ENCODE measurements at places on chromosomes 3 and 15.

- DNase-seq, result no peak
Observed at GRCh38 chr3:123734527-123734902, 149.6 kb downstream of the MYLK start.

- DNase-seq, result no peak
Observed at GRCh38 chr15:30943654-30944335, 40.1 kb downstream of the FAN1 start.

- DNase-seq, result no peak
Observed at GRCh38 chr3:87425056-87425455, 148.7 kb upstream of the POU1F1 start.

GRCh38 chr15:37289109-37289765 is 188.9 kb upstream of the MEIS2 start:
- peak; percentile 8 for DNase-seq

- DNase-seq, result no peak
Observed at GRCh38 chr3:25803833-25804232, 13.9 kb downstream of the OXSM start.

DNA sequence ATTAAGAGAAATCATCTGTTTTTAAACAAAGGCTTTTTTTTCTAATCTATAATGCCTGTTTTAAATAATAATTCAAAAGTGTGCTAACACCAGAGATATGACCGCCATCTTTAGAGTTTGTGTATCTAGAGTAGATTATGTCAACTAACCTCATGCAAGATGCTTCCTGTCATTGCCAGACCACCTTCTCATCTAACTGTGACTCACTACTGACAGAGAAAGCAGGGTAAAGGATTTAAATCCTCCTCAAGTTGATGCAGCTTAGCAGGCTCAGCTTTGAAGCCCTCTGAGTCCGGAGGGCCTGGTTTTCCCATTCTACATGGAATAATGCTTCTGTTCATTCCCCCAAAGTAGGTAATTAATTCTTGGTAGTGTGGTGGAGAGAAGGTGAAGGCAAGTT is 108.5 kb downstream of the ECT2 start:
- no peak for DNase-seq

GRCh38 chr15:39407116-39407515 is 173.8 kb upstream of the THBS1 start:
- DNase-seq, result no peak

GRCh38 chr3:142646020-142646785 is 50.0 kb downstream of the PLS1 start:
- no peak for DNase-seq

DNA sequence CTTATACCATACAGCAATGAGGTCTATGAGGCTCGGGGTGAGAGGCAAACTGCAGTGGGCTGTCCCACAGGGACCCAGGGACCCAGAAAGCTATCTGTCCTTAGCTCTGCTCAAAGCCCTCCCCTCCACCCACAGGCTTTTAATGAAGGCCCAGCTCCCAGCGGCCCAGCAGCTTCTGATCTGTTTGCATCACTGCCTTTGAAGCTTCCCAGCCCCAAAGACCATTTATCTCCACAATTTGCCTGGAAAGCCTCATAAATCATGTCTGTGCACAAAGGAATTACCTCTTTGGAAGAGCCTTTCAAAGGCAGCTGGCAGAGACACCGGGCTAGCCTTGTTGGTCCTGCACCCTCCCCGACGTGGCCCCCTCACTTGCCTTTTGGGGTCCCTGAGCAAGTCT is 123.9 kb downstream of the RAB11A start:
- DNase-seq, result no peak

- no peak for DNase-seq
Observed at GRCh38 chr3:106810300-106810875, 566.9 kb upstream of the CCDC54 start.

DNA sequence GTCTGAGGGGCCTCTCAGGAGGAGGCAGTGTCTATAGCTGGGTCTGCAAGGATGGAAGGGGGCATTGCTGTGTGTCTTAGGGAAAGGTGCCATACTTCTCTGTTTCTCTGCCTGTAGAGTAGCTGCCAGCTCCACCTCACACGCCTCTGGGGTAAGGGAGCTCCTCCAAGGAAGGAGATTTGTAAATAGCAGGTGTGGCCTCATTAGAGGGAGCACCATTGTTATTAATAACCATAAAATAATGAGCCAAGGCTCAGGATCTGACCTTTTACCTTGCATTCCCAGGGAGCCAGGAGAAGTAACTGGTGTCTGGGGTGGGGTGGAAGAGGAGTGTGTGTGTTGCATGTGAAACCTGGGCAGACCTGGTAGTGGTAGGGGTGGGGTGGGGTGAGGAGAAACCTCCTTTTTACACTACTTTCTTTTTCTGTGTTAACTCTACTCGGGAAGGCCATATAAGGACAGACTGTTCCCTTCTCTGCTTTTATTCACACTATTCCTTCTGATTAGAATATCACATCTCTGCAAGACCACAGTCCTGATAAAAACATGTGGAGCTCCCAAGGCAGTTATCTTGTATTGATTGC is 2.2 kb upstream of the C15orf39 start:
- no peak for DNase-seq

- DNase-seq, result no peak
Observed at GRCh38 chr15:68031404-68031803, 22.7 kb upstream of the PIAS1 start.

GRCh38 chr3:110198717-110199587 is 861.6 kb upstream of the DPPA4 start:
- no peak for DNase-seq

DNA sequence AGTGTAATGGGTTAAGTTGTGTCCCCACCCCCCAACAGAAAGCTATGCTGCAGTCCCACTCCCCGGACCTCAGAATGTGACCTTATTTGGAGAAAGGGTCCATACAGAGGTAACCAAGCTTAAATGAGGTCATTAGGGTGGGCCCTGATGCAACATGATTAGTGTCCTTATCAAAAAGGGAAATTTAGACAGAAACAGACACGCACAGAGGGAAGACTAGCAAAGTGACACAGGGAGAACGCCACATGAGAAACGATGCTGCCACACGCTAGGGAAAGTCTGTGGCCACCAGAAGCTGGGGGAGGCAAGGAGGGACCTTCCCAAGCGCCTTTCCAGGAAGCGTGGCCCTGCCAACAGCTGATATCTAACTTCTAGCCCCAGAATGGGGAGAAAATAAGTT is 65.4 kb downstream of the RPN1 start:
- DNase-seq, result no peak

- no peak for DNase-seq
Observed at GRCh38 chr15:31259562-31260252, 66.9 kb upstream of the KLF13 start.

GRCh38 chr3:5304789-5305683 is 117.5 kb downstream of the EDEM1 start:
- peak; percentile 31 for DNase-seq

GRCh38 chr3:34882764-34883163 is 756.6 kb upstream of the ARPP21 start:
- DNase-seq, result no peak

GRCh38 chr3:69014022-69014580 is 617 bp upstream of the EOGT start:
- no peak for DNase-seq

DNA sequence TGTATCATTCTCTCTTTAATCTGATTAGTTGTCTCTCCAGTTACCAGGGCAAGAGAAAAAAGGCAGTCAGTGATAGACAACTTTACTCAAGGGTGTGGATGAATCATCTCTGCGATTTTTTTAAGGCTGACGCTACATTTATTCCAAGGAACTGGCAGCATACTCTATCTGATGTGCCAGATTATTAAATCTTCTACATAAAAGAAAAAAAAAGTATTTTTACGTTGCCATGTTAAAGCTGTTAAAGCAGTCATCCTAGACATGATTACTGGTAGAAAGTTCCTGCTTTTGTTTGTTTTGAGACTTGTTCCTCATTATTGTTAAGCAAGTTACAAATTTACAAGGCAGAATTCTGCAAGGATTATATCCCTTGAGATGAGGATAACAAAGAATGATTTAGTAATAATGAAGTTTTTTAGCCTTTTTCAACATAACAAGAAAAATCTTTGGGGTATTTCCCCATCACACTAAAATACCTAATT is 121.7 kb downstream of the CBLB start:
- no peak for DNase-seq

DNA sequence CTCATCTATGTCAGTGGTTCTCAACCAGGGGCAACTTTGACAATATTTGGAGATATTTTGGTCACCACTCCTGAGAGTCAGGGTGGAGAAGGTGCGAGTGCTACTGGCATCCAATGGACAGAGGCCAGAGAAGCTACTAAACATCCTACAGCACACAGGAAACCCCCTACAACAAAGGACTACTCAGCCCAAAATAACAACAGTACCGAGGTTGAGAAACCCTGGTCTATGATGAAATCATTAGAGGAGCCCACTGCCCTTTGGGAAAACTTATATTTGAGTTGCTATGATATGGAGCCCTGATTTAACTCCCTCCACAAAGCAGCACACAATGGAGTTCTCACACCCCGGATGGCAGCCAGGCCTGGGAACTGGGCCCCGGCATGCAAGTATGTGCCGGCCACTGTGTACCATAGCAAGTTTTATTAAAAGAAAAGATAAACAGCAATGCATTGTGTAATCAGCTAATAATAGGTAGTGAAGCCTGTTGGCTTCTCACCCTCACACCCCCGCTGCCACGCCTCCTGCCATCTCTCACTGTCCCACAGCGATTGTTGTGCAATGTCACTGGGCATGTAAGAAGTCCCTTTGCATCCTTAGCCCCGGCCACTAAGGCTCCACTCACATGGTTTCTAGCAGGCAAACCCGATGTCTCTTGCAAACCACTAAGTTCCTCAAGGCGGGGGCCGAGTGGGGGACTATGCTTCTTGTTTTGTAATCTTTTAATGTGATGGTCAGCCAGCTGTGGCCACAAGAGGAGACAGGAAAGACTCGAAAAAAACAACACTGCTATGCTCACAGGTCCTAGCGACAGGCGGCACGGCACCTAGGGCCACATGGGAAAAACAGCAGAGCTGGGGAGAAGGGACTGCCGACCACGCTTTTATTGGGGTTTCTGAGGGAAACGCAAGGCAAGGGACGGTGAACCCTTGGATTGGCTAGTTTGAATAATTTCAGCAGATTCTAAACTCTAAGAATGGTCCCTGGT is 110.0 kb downstream of the AQP9 start:
- DNase-seq, result no peak

- no peak for DNase-seq
Observed at GRCh38 chr3:181629029-181629428, 82.7 kb upstream of the SOX2 start.

DNA sequence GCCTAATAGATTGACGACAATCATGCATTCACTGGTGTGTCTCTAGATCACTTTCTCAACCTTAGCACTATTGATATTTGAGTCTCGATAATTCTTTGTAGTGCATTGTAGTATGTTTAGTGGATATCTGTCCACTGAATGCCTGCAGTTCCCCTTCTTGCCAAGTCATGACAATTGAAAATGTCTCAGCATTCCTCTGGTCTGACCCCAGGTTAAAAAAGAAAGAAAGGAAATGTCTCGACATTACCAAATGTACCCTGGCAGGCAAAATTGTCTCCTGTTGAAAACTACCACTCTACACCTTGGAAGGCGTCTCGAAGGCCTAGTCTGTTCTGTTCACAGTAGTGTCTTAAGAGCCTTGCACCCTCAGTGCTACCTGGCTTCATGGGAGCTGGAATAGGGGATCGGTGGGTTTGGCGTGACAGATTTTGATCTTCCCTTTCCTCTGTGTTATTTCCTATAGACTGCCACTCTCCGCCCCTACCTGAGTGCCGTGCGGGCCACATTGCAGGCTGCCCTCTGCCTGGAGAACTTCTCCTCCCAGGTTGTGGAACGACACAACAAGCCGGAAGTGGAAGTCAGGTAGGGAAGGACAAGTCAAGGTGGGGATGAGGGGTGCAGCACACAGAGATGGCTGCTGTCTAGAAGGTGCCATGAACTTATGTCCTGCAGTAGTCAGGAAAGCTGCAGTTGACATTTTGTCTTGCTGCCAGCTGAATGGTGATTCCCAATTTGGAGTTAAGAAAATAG is 4.5 kb downstream of the ARPC4 start:
- DNase-seq, result no peak

GRCh38 chr3:60598671-60599070 is 652.6 kb downstream of the FHIT start:
- DNase-seq, result no peak

DNA sequence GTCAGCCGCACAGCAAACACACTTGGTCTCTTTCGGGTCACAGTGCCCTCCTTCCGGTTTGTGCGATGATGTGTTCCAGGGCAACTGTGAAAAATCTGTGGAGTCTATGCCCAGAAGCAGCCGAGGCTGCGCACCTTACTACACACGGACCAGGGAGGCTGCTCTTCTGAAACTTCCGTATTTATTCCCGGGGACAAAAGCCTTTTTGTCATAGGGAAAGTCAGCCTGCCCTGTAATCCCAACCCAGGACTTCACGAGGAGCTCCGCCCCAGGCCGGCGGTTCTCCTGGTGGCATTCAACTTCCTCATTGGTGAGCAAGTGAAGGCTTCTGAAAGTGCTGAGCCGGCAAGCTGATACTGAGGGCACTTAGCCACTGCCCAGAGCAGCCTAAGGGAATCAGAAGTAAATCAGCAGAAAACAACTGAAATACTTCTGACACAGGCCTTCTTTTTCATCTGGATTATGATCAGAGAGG is 126.5 kb downstream of the FMN1 start:
- no peak for DNase-seq

DNA sequence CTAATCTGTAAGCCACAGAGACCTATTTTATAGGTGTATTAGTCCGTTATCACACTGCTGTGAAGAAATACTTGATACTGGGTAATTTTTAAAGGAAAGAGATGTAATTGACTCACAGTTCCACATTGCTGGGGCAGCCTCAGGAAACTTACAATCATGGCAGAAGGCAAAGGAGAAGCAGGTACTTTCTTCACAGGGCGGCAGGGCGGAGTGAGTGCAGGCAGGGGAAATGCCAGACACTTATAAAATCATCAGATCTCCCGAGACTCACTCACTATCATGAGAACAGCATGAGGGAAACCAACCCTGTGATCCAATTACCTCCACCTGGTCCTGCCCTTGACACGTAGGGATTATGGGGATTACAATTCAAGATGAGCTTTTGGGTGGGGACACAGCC is 108.7 kb downstream of the GALK2 start:
- no peak for DNase-seq

DNA sequence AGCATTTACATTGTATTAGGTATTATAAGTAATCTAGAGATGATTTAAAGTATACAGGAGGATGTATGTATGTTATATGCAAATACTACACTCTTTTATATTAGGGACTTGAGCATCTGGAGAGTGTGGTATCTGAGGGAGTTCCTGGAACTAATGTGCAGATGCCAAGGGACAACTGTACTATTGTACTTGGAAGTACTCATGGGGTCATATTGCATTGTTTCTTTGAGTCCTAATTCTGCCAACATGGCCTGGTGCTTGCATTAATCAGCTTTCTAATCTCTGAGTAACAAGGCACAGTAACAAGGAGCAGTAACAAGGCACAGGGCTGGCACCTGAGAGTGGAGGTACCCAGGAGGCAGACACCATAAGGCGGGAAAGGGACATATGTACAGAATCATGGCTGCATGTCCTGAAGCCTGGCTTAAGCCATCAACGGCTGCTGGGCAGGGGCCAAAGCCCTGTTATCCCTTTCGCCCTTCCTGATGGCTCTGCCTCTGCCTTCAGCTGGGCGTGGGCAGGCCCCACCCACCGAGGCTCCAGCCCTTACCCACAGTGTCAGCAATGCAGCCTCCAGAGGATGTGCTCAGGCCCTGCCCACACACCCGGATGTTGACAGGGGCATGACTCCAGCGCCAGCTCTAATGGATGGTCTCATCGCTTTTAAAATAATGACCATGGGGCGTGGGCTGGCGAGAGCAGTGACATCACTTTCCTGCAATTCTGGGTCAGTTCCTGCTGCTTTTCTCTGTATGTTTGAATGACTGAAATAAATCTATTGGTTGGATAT is 22.9 kb downstream of the CEMIP start:
- DNase-seq, result no peak

Data from HCT116 (cell line).